Right renal pelvis (tissue), 4 donors: ENCODE measurements at places on chromosomes 7 and 10. TPM values are rescaled to one million over a fixed set of nuclear protein-coding genes. Genes with fewer than 3 reads are reported as not detected.

The RGR gene
- polyA plus RNA-seq: not detected

The INPP5F gene
- polyA plus RNA-seq: 58.8 TPM

The VGF gene
- polyA plus RNA-seq: 0.09 TPM

The CTAGE4 gene
- 12.6 TPM for polyA plus RNA-seq
